ENCODE measurements at places on chromosomes 6 and 20.

- no peak for DNase-seq
Observed at GRCh38 chr20:58008866-58009265, 219.6 kb downstream of the ANKRD60 start.

GRCh38 chr6:168015482-168016175, 18.2 kb downstream of the KIF25 start:
- no peak for DNase-seq

- no peak for DNase-seq
Observed at GRCh38 chr6:142821860-142822259, 123.1 kb downstream of the HIVEP2 start.

- DNase-seq: no peak
Observed at GRCh38 chr6:121064345-121064744, 269.9 kb downstream of the TBC1D32 start.

DNA sequence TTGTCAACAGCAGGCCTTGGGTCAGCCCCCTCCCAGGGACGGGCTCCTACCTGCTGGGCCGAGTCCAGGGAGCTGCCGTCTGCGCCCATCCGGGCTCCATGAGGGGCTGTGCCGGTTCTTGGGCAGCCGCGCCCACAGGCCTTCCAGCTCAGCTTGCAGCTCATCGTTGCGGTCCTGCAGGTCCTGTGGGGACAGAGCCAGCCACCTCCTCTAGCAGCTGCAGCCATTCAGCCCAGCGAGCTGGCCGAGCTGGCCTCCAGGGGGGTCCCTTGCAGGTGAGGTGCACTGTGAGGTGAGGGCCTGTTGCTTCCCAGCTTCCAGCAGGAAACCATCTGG, 74.4 kb downstream of the GINS1 start:
- no peak for DNase-seq

GRCh38 chr20:14570811-14571210, 233.4 kb upstream of the FLRT3 start:
- no peak for DNase-seq

DNA sequence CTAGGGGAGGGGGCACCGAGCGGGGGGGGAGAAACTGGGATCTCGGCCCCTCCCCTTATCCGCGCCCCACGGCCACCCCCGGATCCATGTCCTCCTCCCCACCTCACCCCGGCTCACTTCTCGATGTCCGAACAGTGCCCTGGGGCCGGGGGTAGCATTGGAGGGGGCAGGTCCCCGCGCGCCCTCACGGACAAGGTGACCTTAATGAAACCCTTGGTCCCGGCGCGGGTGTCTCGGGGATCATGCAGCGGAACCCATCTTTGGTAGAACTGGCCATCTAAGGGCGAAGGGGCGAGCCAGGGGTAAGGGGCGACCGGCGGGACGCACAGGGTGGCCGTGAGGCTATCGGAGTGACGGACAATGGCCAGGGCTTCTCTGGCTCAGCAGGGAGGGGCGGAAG, 13.6 kb upstream of the SPAG4 start:
- DNase-seq: no peak

- DNase-seq: no peak
Observed at GRCh38 chr6:34583461-34583860, 27.3 kb upstream of the SPDEF start.

- no peak for DNase-seq
Observed at GRCh38 chr6:145143379-145143778, 591.9 kb downstream of the EPM2A start.

DNA sequence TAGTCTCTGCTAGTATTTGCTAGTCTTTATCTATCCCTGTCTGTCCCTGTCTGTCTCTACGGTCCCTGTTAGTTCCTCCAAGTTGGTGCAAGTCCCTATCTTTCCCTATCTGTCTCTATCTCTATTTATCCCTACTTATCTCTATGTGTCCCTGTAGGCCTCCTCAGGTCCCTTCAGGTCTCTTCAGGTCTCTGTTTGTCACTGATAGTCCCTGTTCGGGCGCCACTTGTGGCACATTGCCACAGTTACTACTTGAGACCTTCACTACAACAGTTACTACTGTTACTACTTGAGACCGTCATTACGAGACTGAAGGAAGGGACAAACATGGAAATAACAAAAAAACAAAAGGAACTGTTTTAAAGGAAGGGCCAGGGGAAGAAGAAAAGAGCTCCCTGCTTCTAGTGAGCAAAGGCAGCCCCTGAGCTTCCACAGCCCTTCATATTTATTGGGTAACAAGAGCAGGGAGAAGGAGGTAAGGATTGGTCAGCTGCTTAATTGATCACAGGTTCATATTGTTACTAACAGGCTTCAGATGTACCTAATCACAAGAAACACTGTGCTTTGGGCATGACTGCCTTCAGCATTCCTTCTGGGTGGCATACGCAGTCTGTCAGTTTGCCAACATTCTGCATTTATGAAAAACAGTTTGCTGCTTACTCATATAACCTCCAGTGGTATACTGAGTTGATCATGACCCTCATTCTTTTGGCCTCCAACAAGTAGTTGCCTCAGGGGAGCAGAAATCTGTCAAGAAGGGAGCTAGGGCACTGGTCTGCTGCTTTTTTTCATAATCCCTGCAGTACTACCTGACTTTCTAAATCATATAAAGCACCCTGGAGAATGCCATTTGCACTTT, 8.4 kb downstream of the EPB41L2 start:
- peak; percentile 46 for DNase-seq

GRCh38 chr6:169656546-169657283, 45.1 kb downstream of the WDR27 start:
- no peak for DNase-seq

- peak; percentile 46 for DNase-seq
Observed at GRCh38 chr6:131062241-131063027, 611 bp downstream of the EPB41L2 start.

GRCh38 chr6:39007575-39007974, 41.0 kb upstream of the GLP1R start:
- no peak for DNase-seq

- peak; percentile 55 for DNase-seq
Observed at GRCh38 chr6:125746731-125747588, 2.5 kb upstream of the HEY2 start.

Data from ELR (cell line).